ENCODE measurements at places on chromosomes 4 and X.

DNA sequence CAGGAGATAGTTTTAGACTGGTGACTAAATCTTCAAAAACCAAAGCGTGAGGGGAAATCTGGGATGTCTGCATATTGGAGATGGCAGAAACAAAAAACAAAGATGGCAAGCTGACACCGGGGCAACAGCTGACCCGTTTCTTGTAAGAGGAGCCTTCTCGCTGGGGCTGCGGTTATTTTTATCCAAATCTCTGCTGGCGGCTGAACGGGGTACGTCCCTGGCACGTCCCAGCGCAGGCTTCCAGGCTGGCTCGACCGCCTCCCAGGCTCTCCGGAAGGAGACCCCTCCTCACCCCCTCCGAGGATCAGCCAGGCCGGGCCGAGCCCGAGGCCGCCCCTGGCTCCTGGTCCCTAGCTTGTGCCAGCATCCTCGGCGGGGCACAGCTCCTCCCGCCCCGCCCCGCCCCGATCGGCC is 403 bp downstream of the SGCB start:
- peak; percentile 49 for DNase-seq

- DNase-seq = no peak
These were observed 11.2 kb upstream of the YIPF7 start for GRCh38 chr4:44662623-44663005.

DNA sequence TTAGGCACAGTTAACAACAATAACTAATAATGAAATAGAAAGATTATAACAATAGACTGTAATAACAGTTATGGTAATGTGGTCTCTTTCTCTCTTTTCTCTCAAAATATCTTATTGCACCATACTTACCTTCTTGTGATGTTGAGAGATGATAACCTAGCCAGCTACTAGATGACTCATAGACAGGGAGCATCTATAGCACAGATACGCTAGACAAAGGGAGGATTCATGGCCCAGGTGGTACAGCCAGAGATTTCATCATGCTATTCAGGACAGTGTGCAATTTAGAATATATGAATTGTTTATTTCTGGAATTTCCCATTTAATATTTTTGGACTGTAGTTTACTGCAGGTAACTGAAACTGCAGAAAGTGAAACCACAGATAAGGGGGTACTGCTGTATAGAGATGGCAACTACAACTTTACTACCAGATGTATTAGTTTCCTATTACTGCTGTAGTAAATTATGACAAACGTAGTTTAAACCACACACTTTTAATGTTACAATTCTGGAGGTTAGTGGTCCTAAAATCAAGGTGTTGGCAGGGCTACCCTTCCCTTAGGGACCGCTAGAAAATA is 41.8 kb upstream of the MAGED1 start:
- no peak for DNase-seq

GRCh38 chr4:153181700-153182099 is 22.5 kb upstream of the TRIM2 start:
- DNase-seq = no peak

DNA sequence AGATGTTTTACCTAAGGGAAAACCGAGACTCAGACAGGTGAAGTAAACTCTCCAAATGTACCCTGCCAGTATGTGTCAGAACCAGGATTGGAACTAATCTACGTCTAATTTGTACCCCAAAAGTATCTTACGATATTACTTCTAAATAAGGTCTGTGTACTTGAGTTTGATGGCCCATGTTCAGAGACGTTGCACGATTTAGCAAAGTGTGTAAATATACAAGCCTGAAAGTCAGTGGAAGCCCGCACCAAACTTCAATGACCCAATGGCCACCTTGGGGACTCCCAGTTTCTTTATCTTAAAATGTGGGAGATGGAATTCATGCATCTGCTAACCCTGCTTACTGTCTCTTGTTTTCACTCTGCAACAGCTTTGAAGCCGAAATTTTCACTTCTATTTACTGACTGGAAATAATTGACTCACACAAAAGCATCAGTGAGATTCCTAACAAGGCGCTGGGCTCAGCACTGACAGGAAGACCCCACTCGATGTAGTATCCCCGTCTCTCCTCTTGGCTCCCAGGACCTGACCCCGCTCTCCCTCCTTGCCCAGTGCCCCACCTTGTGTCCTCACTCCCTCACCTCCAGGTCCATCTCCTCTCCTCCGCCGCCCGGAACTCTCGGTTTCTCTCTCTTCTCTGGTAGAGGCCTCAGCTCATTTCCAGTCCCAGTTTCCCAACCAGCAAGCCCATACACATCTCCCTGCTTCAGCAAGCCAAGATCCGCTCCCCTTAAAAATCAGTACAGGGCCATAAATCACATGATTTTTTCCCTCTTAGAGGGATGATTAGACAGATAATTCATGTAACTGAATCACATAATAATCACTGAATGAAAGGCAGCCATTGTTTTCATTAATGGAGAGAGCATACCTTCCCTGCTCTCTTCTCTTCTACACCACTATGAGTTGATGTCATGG is 42.8 kb downstream of the ENPP6 start:
- no peak for DNase-seq

DNA sequence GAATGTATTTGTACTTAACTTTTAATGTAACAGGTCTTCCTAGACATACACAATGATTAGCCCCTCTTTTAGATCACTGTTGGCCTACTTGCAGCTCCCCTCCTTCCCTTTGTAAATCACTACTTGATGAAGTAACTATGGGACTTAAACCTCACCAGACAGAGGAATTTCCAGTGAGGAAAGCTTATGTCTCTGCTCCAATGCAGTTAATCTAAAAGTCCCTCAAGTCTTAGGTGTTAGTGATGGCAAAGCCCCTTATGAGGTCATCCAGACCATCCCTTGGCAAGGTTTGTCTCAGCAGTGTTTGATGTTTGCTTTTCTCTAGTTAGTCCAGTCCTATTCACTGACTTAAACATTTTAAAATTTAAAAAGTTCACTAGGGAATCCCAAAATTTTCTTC is 877.3 kb upstream of the INTU start:
- DNase-seq = no peak

DNA sequence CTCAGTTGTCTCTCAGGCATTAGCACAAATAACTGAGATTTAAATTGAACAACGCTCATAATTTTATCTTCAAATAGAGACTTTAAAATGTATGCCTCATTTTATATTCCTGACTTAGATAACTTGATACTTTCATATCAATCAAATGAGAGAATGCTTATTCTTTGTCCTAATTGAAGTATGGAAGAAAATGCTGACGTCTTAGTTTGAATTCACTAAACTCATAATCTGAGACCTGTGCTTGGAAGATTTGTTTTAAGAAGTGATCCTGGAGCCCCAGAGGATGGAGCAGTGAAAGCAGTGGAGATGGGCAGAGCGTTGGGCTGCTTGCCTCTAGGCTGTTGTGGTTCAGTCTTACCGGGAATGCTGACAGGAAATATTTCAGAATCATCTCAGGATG is 76.1 kb downstream of the ZNF518B start:
- DNase-seq = no peak

DNA sequence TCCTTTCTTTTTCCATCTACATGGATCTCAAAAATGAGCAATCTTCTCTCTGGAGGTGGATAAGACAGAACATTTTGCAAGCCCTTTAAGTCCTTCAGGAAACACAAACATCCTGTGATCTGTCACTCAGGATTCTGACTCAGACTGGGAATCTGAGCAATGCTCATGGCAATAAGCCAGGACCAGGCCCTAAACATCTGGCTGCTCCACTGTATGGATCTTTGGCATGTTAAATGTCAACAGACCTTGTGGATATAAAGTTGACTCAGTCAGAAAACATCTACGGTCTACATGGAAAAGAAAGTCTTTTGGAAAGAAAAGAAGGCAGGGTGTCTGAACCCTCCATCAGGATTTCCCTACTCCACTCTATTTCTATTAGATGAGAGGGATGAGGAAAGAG is 17.8 kb upstream of the CHIC2 start:
- no peak for DNase-seq

DNA sequence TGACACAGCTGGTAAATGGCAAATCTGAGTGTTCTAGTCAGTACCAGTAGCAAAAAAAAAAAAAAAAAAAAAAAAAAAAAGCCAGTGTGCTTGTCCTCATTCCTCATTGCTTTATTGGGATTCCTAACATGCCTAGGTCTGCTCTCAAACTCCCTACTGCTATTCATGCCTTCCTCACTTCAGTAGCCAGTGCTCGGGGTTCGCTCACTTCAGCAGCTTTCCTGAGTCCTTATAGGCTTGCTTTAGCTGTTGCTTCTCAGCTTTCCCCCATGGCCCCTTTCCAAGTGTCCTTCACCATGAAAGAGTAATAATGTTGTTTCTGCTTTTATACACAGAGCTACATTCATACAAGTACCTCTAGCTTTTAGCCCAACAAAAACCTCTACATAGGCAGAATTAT is 30.8 kb downstream of the SLITRK2 start:
- DNase-seq = peak; percentile 34

Data from ELF-1 (cell line).